NCI-H1436 (cell line): ENCODE measurements at places on chromosomes 7 and 10.

DNA sequence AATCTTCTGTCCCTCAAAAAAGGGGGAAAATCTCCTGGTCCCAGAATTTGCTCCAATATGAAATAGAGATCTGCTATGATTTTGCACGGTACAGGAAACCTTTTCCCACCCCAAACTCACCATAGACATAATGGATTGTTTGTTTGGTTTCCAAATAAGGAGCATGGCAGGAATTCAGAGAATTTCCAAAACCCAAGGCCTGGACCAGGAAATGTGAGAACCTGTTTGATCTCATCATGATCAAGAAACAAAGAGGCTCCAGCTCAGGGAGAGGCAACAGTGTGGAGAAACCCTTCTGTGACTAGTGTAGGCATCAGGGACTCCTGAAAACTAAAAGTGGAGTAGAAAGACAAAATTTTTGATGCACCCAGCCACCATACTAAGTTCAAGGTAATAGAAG lies 1548.1 kb upstream of the LRRTM3 start:
- no peak for DNase-seq

- DNase-seq, result no peak
Observed at GRCh38 chr10:27687743-27688142, 57.9 kb downstream of the MKX start.

DNA sequence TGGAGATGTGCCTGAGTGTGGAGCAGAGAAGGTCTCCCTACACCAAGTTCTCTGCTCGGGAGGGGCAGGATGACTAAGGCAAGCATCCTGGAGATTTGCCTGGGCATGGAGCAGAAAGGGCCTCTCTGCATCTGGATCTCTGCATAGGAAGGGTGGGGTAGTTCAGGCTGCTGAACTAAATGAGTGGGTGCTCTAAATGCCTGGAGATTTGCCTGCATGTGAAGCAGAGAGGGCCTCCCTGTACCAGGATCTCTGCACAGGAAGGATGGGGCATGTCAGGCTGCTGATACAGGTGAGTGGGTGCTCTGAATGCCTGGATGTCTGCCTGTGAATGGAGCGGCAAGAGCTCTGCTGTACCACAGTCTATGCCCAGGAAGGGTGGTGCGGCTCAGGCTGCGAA lies 680.7 kb downstream of the SUGCT start:
- no peak for DNase-seq

DNA sequence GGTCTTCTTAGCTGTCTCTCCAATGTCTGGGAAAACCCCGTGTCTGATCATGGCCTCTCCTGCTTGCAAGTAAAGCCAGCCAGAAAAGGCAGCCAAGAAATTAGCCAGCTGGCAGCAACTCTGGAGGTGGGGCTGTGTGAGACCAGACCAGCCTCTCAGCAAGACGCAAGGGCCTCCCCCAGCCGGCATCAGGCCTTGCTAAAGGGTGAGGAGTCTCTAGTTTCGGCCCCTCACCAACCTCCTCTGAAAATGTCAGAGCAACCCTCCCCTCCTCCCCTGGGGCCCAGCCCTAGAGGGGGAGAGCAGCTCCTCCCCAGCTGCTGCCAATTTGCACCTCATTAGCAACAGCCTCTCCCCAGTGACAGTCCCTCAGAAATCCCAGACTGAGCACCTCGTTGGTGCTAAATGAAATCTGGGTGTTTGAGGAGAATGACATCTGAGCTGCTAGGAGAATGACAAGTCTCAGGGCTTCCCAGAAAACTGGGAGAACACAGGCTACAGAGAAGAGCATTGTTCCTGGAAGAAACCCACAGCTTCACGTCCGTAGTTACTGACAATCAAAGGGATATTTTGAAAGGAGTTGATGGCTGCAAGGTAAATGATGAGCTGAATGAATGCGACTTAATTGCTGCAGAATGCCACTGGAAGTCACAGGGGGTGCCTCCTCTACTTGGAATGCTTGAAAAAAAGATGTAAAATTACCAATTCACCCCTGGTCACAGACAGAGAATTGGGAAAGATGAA lies 25.9 kb downstream of the DGKI start:
- peak; percentile 89 for DNase-seq

- no peak for DNase-seq
Observed at GRCh38 chr10:112711366-112711765, 238.7 kb upstream of the TCF7L2 start.

DNA sequence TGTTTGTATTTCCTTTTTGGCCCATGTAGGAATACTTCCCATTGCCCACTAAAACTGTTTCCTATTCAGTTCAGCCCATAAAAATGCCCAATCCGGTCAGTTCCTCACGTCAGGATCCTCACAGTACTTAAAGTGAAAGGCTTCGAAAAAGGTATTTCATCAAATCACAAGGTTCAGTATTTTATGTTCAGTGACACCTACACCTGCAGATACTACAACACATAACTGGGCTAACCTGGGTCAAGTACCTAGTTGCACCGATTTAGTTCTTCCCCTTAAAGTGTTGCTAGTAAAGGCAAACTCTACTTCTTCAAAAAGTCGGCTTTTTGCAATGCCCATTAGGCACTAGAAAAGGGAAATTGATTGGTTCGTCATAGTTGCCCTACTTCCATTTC lies 1.1 kb downstream of the SNX13 start:
- no peak for DNase-seq

DNA sequence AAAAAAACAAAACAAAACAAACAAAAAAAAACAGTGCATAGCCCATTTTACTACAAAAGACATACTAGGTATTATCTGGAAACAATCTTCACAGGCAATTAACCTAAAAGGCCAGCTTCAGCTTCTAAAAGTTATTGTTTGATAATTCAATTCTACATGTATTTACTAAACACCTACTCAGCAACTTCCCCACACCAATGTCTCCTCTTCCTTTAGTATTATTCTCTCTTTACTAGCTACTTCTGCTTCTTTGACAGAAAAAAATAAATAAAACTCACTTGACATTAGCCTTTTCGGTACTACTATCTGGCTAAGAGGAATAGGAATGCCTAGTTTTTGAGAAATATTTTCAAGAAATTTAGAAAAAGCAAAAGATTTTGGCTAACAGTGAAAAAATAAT lies 2.8 kb downstream of the TM9SF3 start:
- no peak for DNase-seq

DNA sequence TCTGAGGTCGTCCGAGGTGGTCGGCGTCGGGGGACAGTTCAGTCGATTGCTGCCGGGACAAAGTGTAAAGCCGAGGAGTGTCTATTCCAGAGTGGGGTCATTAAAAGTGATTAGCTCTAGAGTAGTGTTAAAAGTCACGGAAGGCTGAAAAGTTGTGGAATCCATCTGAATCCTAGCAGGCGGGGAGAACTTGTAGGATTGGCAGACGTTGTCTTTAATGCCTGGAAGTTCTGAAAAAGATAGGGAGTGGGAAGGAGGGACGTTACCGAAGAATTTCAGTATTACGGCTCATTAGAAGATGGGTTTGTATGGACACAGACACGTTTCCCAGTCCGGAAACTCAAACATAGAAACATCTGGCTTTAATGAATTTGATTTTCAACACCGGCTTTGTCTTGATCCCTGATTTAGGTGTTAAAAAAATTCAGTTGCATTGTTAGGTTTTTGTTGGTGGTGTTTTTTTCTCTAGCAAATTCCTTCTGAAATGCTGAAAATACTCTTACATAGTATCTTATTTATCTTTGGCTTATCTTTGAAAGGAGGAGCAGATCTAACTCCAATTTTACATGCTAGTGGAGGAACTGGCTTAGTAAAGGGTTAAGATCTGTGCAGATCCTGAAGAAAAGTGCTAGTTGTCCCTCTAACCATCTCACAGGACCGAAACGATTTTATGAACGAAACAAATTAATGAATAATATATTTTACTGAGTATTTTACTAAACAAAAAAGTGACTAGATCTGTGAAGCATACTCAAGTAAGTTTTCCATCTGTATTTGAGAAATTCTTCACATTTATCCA lies 900 bp downstream of the MKLN1 start:
- no peak for DNase-seq

GRCh38 chr7:130381468-130382312 lies 1.4 kb downstream of the CPA1 start:
- no peak for DNase-seq

DNA sequence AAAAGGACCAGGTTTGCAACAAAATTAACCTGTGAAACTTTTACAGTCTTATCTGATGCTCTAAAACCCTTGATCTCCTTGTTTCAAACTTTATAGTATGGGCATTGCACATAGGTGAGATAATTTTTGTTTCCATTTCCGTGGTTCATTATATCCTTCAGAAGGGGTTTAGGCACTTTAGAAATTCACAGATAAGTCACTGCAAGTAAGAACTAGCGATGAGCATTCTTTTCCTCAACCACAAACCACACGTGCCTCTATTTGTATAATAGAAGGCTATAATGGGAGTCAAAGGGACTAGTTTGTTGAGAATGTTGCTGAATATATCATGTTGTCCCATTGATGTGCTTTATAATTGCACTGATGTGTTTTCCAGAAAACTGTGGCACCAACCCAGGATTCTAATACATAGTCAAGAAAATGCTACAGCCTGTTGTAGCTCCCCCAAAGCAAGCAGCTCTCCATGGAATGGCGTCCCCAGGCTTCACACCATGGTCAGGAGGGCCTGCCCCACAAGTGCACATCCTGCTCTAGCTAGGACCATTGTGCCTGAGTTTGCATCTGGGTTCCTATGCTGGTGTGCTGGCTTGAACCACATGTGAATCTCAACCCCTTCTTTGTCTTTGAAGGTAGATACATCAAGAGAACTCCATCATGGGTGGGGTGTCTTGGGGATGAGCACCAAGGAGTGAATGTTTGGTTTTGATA lies 14.0 kb upstream of the ATXN7L1 start:
- DNase-seq, result no peak

DNA sequence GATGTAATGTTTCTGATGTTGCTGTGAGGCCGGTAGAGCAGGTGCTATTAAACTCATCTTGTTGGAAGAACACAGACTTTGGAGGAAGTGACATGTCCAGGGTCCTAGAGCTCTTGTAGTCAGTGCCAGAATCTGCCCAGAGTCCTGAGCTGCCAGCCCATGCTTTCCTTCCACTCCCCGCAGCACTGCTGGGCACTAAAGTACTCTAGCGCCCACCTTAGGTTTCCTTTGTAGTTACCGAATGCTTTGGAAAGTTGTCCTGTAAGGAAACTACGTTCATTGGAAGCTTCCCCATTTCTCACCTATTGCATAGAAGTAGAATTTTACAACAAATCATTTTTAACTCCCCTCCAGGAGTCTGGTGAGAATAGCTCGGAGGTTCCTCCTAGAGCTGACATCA lies 11.0 kb downstream of the ZNF862 start:
- DNase-seq, result no peak

- DNase-seq, result no peak
Observed at GRCh38 chr7:9761224-9761623, 1212.4 kb upstream of the PHF14 start.

DNA sequence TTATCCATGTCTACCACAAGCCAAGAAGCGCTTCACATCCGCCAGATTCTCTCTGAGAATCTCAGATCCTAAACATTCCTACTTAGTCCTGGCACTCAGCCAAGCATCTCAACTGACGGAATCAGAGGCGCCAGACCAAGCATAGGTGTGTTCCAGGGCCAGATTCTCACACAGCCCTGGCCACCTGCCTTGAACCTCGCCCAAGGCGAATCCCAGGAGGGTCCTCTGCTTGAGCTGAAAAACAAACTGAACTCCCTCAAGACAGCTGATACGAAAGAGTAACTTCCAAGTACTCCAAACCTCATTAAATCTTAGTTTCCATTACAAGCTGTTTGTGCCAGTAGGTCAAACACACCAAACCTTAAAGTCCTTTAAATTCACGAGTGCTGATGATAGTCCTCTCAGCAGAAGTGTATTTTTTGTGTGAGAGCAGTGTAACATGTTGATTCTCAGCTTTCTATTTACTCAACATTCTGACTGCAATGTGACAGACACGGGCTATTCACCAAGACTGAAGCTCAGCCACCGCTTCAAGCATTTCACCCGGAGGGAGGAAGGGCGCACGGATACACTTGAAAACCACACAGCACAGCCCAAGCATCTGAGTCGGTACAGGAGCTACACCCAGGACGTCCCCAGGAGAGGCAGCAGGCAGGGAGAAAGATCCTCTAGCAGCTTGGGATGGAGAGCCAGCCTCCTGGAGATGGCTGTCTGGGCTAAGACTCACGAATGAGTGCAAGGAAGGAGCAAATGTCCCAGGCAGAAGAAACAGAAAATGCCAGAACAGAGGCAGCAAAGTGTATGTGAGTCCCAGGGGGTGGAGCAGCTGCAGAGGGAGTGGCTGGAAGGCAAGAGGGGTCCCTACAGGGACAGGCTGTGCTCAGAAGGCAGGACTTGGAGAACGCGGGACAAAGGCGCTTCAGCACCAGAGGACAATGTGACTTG lies 6.0 kb downstream of the PARD3 start:
- no peak for DNase-seq

- no peak for DNase-seq
Observed at GRCh38 chr7:20275637-20276036, 55.1 kb upstream of the ITGB8 start.

GRCh38 chr7:116399819-116400218 lies 99.7 kb upstream of the CAV2 start:
- no peak for DNase-seq

DNA sequence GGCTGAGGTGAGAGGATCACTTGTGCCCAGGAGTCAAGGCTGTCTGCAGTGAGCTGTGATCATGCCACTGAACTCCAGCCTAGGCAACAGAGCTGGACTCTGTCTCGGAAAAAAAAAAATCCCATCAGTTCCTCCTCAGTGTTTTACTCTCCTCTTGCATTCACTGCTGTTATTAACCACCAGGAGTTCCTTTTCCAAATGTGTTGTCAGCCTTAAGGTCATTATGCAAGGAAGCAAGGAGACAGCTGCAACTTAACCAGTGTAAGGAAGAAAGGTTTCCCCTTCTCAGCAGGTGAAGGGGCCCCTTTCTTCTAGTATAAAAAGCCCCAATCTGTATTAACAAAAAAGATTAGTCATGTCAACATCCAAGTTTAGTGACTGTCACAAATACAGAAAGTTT lies 86.6 kb upstream of the LEP start:
- no peak for DNase-seq

DNA sequence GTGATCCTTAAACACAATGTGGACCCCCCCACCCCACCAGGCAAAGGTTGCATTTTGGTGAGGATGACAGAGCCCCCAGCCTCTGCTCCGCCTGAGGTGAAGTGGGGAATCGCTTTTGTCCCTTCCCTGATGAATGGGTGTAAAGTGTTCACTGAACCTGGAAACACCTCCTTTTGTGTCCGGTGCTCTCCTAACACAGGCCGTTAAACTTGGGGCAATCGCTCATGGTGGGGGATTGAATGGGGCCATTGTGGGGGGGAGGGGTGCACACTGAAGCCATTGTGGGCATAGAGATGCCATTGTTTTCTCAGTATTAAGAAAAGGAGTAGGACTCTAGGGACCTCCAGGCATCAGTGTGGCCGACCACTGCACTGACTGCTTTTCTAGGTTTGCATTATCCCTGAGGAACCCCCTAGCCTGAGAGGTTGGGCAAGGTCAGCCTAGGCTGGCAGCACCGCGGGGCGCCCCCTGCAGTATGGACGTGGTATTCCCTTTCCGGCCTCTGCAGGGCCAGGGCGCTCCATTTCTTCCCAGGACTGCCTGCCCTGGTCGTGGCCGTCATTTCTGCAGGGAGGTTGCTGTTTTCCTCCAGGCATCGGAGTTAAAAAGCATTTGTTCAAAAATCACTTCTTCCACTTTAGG lies 158.3 kb downstream of the TCF7L2 start:
- no peak for DNase-seq
